ENCODE measurements at places on chromosomes 7 and 10. TPM values are rescaled to one million over a fixed set of nuclear protein-coding genes. Genes with fewer than 3 reads are reported as not detected.

Gene ASAH2
- total RNA-seq, result 0.38 TPM

Gene CUTC
- 33.9 TPM for total RNA-seq

Gene EPO
- total RNA-seq, result not detected

Gene SFTPA1
- total RNA-seq, result not detected

Gene PTPRN2
- 0.83 TPM for total RNA-seq

Gene CCL24
- not detected for total RNA-seq

Gene ZNF32
- 16.7 TPM for total RNA-seq

Gene CFAP69
- 3.3 TPM for total RNA-seq

Gene ASB13
- total RNA-seq, result 22.2 TPM

Gene PON3
- 31.0 TPM for total RNA-seq

Gene VWDE
- total RNA-seq, result 0.76 TPM

Gene CDK14
- total RNA-seq, result 0.23 TPM

Gene TAS2R3
- total RNA-seq, result not detected

Gene CPEB3
- total RNA-seq, result 0.44 TPM
